Fibroblast of lung (primary cell): ENCODE measurements at places on chromosomes 11 and 22. TPM values are rescaled to one million over a fixed set of nuclear protein-coding genes. Genes with fewer than 3 reads are reported as not detected.

DNA sequence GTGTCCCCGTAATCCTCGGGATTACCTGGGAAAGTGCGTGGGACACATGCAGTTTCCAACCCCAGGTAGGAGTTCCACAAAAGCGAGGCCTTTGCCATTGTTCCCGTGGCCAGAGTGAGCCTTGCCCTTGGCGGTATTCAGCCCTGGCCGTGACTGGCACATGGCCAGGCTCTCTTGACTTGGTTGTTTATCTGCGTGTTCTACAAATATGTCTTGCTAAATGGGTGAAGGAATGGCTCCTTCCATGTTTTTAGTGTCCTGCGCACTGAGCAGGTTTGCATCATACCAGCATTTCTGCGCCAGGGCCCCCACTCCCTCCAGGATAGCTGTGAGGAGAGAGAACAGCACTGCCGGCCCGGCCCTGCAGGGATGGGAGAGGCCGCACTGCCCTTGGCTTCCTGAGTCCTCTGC, 20.0 kb downstream of the POLR3H start:
- DNase-seq: no peak

The HBB gene
- not detected in 2 replicates for total RNA-seq

GRCh38 chr11:105767931-105768330, 158.1 kb downstream of the GRIA4 start:
- no peak for DNase-seq

The SLC25A17 gene
- 11.3 and 12.9 TPM in 2 replicates for total RNA-seq

GRCh38 chr11:13462311-13462900, 616 bp downstream of the BTBD10 start:
- DNase-seq: peak; percentile 20

The CLNS1A gene
- 130 and 166 TPM in 2 replicates for total RNA-seq

- DNase-seq: peak; percentile 42
Measured at GRCh38 chr11:8384199-8384821, 120.6 kb upstream of the LMO1 start.

DNA sequence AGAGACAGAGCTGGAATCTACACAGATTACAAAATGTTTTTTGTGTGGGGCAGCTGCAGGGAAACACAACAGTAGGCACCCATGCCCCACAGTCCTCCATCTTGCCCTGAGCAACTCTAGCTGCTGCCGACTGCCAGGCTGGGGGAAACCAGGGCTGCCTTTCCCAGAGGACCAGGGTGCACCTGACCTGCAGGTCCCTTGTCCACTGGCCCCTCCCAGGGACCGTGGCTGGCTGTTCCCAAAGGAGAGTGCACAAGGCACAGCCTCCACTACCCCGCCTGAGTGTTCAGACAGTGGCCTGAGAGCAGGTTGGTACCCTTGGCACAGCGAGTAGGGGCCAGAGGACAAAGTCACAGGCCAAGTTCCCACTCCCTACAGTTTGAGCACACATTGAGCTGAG, 181.8 kb downstream of the BARX2 start:
- no peak for DNase-seq

- DNase-seq: no peak
Measured at GRCh38 chr22:33565580-33565995, 354.7 kb downstream of the LARGE1 start.

The SHANK3 gene
- total RNA-seq: 0.26 and 0.33 TPM in 2 replicates

- no peak for DNase-seq
Measured at GRCh38 chr11:44985721-44986120, 35.0 kb upstream of the TP53I11 start.

DNA sequence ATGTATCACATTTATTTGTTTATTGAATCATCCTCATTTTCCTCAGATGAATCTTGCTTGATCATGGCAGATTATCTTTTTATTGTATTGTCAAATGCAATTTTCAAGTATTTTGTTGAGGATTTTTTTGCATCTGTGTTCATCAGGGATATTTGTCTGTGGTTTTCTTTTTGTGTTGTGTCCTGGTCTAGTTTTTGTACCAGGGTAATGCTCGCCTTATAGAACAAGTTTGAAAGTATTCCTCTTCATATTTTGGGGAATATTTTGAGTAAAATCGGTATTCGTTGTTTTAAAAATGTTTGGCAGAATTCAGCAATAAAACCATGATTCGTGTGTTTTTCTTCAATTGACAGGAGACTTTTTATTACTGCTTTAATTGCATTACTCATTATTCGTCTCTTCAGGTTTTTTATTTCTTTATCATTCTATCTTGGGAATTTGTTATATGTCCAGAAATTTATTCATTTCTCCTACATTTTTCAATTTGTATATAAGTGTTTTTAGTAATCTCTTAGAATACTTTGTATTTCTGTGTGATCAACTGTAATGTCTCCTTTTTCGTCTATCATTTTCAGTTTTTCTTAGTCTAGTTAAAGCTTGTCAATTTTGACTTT, 113.4 kb upstream of the SERPIND1 start:
- no peak for DNase-seq
